ENCODE measurements at places on chromosomes 4 and X.

- DNase-seq = no peak
These were observed 119.2 kb upstream of the EDNRA start for GRCh38 chr4:147361726-147362125.

DNA sequence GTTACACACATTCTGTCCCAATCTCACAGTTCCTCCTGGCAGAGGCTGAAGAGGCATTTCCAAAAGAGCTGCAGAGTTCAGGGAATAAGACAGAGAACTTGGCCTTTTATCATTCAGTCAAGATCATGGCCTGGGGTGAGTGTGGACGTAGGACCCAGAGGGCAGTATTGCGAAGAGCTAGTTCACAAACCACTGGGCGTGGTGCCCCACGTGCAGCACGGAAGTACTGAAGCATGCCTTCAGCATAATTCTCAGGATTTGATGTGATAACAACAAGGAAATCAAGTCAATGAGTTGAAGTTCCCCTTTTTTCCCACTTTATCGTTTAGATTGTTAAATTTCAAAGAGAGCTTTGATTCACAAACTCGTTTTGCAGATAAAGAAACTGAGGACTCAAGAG lies 117.7 kb downstream of the RELL1 start:
- no peak for DNase-seq

- no peak for DNase-seq
These were observed 63.0 kb upstream of the RBPJ start for GRCh38 chr4:26257850-26258249.

DNA sequence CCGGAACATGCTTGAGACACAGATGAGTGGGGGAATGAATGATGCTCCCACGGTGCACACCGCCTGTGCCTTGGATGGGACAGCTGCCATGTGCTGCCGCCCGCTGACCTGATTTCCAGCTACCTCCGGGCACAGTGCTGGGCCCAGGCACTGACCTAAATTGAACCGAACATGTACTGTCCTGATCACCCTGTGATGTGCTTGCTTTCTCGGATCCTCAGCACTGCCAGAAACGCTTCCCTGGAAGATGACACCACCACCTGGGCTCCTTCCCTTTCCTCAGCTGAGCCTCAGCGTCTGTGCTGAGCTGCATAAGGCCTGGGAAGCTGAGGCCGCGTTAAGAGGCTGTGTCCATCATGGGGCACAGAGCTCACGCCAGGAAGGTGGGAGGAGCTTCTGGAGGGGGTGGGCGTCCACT lies 39.3 kb upstream of the MXD4 start:
- DNase-seq = no peak

GRCh38 chrX:42176789-42177188 lies 253.4 kb upstream of the CASK start:
- DNase-seq = no peak

DNA sequence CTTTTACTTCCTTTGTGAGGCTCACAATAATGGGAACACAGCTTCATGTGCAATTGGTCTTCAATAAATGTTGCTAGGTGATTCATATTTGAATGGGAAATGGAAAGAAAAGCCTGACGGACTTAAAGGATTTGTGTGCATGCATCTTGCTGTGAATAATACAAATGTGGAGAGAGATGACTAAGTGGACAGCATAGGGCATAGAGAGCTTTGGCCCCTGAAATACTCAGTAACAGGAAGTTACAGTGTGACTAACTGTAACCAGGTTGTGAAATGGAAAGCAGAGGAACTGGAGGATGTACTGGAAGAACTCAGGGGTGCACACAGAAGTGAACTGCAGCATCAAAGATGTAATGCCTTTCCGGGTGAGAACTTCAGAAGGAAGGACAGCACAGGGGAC lies 206.7 kb downstream of the MGST2 start:
- DNase-seq = no peak

DNA sequence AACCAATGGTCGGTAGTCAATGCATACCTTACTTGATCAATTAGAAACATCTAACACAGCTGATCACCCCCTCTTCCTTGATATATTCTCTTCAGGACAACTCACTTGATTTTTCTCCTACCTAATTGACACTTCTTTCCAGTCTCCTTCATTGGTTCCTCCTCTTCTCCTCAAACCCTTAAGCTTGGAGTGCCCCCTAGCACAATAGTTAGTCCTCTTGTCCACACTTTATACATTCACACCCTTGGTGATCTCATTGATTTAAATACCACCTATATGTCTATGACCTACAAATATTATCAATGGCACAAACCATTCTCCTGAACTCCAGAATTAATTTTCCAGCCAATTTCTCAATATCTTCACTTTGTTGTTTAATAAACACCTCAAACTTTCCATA lies 724.0 kb downstream of the ADGRL3 start:
- no peak for DNase-seq

DNA sequence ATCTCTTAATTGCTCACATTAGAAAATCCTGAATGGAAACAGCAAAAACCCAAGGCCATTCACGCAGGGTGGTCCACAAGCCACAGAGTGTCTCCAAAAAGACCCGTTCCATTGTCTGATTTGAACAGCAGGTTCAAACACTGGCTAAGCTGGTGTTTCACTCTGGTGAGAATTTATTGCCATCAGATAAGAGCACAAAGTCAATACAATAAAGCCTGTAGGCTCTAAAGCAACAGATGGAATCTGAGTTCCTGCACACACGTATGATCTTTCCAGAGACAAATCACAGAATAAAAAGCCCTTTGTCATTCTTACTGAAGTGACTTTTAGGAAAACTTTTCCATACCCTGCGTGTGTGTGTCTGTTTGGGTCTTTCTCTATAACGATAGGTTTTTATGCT lies 5.1 kb upstream of the SFRP2 start:
- no peak for DNase-seq

DNA sequence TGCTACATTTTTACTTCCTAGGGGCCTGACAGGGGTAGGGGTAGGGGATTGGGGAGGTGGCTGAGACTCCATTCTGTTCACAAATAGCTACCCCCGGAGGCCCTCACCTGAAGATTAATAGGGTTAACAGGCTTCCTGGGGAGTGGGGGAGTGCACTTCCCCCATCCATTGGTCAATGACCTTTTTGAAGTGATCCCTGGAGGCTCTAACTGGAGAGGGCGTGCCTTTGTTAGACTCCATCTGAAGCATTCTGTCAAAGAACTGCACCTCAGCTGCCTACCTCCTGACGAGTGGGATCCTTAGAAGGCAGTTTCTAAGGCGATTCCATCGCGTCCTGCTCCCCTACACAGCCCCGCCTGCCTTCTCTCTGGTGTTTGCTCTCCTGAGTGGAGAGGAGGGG lies 10.0 kb upstream of the MTM1 start:
- no peak for DNase-seq

DNA sequence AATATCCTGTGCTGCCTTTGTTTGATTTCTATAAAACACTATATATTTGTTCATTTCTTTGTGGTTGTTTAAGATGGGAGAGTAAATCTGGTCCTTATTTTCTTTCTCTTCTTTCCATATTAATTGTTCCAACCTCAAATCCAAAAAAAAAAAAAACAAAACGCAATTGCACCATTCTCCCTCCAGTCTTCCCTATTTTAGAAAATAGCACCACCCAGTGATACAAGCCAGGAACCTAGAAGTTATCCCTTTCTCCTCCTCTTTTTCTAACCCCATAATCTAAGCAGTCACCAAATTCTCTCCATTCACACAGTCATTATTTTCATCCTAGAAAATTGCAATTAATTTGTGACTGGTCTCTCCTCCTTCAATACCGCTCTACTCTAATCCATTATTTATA lies 107.8 kb downstream of the GABRA3 start:
- DNase-seq = no peak

DNA sequence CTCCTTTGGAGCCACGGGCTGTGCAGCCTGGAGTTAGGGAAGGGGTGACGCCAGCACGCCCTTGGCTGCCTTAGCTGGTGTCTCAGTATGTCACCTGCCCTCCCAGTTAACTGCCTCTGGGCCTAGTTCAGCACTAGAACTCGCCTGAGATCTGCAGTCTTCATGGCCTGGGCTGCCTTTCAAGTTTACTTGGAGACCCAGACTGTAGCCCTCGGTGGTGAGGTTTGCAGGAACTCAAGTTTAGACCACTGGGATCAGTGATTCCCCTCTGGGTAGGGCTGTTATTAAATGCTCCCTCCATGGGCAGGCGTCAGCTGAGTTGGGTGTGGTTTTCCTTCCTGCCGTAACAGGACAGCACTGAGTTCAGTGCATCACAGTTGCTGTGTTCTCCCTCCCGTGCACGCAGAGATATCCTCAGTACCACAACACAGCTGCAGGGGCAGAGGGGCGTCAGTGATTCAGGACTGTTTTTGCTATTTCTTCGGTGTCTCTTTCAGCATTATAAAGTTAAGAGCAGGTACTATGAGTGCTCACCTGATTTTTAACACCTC lies 30.5 kb downstream of the PLAC8 start:
- peak; percentile 21 for DNase-seq

DNA sequence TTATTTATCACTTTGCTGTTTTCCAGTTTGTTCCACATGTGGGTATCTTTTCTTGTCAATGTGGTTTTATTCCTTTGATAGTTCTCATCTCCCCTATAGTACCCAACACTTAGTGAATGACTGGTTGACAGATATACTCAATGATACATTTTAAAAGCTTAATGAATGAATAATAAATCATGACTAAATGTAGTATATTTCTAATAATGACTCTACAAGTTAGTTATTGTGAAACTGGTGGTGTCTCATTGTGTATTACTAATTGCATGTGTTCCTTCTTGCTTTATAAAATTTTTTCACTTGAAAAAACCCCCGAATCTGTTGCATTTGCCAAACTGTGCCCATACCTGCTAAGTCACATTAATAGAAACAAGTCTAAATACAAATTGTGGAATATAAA lies 95.4 kb downstream of the MBNL3 start:
- no peak for DNase-seq

DNA sequence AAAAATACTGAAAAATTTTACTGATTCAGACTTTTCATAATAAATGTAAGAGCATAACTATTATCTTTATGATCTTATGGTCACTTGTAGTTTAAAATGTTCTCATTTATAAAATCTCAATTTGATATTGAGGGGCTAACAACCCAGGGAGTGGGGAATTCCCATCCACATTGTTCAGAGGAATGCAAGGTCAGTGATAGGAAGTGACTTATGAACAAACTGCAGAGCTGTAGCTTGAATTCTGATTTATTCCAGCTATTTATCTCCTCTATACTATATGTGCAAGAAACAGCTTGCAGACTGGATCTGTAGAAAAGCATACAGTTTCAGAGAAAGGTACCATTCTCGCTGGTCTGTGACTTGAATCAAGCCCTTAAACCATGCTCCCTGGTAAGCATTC lies 61.6 kb downstream of the SEC24D start:
- DNase-seq = no peak

GRCh38 chr4:22090661-22091351 lies 142.2 kb upstream of the KCNIP4 start:
- DNase-seq = no peak

GRCh38 chr4:165839615-165840333 lies 33.3 kb upstream of the TLL1 start:
- DNase-seq = no peak

DNA sequence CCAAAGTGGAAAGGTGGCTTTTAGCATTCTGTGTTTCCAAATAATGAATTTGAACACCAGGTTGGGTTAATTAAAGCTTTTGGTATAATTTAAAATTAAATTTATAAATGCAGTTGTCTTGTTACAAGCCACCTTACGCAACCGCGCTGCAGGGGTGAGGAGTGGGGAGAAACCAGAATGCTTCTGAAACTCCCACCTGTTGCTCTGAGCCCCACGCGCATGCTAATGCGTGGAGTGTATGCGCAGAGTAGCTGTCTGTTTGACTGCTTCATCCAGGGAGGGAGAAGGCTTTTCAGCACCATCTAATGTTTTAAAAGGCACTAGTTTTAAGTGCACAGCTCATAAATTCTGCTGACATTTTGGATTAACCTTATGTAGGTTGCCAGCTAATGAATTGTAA lies 12.5 kb downstream of the OGT start:
- no peak for DNase-seq

DNA sequence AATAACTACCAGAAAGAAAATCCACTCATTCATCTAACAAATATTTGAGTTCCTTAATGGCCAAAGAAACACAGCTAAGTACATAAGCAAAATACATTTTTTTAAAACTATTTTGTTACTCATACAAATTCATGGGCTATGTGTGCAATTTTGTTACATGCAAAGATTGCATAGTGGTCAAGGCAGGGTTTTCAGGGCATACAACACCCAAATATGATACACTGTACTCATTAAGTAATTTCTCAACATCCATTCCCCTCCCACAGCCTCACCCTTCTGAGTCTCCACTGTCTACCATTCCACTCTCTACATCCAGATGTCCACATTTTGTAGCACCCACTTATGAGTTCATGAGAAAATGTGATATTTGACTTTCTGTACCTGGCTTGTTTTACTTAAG lies 58.2 kb downstream of the BRWD3 start:
- no peak for DNase-seq

DNA sequence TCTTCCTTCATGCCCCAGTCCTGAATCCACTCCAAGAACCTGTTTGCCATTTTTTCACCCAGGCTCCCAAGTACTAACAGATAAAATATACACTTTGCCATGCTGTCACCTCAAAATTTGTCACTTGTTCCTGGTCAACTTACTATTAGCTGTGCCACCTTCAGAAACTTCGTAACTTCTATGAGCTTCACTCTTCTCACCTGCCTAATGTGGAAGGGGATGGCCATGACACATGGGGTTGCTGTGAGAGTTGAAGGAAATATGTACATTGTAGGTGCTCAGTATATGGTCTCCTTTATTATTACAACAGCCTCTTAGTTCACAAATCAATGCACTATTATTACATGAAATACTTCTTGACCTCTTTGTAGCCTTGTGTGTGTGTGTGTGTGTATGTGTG lies 10.4 kb downstream of the TMSB4X start:
- no peak for DNase-seq

DNA sequence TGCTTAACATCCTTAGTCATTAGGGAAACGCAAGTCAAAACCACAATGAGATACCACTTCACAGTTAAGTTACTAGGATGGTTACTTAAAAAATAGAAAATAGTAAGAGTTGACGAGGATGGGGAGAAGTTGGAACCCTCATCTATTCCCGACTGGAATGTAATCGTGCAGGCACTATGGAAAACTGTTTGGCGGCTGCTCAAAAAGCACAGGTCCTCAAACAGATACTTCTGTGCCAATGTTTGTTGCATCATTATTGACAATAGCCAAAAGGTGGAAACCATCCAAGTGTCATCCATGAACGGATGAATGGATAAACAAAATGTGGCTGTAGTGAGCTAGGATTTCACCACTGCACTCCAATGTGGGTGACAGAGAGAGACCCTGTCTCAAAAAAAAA lies 11.7 kb downstream of the CTAG1B start:
- DNase-seq = no peak

DNA sequence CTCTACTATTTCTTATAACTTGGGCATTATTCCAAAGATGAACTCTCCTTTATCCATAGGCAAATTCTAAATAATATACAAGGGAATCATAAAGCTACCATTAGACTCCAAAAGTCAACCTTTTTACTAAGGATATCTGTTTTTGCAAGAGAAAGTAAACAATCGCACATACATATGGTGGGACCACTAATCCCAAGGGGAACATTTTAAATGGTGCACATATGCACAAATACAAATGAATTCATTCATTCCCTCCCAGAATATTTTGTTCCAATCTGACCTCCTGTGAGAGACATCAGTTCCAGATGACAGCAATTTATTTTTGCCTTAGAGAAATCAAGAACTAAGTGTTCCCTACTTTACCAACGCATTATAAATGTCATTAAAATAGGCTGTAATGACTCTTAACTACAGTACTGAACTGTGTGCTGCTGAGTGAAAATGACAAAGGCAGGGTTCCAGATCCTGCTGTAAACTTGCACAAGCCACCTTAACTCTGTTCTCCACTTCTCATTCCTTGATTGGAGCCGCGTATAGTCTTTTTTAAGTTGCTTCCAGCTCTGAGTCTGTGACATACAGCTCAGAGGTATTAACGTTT lies 2.0 kb downstream of the DHX15 start:
- no peak for DNase-seq

All from stimulated activated CD4-positive, alpha-beta T cell treated with anti-CD3 and anti-CD28 coated beads, Interleukin-15, amount 100 ng/mL, for 1 hour (primary cell).